ENCODE measurements at places on chromosomes 12 and 14.

DNA sequence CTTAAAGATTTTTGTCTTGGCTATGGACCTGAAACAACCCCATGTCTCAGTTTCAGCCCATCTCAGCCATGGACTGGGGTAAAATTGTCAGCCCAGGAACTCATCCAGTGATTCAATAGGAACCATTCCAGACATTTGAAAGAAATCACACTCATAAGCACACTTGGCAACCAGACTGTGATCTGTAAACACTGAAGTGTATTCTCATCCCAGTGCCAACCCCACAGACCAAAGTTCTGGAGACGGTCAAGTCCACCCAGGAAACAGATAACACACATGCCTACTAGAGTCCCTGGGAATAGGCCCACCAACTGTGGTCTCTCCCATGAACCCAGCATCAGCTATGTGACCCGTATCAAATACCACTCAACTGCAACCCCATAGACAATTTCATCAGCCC, 804.6 kb downstream of the TRHDE start:
- no peak for DNase-seq

DNA sequence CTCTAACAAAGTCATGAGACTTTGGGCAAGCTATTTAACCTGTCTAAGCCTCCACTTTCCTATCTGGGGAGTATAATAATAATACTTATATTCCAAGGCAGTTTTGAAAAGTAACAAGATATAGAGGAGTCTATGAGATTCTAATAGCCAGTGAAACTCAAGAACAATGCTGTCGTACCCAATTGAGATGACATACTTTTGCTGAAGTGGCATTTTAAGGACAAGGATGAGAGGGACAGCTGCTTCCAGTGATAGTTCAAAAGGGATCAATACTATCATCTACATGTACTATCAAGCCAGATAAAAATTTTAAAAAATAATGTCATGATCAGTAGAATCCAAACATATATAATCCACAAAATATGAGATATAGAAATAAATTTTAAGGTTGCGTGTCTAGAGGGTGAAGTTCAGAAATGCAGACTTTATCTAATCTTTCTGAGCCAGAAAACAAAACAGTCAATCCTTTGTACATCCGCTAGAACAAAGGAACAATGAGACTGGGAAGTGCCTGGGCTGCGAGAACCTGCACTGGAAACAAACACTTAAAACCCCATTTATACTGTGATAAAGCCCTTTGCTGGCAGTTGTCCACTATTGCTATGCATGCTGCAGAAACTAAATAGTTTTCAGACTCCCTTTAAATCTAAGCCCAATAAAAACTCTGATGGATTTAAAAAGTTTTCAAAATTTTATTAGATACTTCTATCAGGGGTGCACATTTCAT, 38.6 kb downstream of the PTPRB start:
- no peak for DNase-seq

DNA sequence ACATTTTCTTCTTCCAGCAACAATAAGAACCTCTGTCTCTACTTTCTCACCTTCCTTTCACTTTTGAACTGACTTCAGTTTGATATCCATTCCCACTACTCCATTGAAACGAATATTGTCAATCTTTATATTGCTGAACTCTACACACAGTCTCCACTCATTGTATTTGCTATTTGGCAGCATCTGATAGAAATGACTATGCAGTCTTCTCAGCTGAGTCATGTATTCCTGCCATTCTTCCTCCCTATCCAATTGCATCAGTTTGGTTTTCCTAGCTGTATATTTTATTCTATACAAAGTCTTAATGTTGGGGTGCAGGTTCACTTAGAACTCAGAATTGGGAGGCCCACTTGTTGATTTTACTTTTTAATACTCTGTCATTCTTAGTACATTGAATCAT, 107.5 kb upstream of the CPNE8 start:
- no peak for DNase-seq

- DNase-seq: no peak
Observed at GRCh38 chr14:81286574-81287370, 66.0 kb upstream of the GTF2A1 start.

DNA sequence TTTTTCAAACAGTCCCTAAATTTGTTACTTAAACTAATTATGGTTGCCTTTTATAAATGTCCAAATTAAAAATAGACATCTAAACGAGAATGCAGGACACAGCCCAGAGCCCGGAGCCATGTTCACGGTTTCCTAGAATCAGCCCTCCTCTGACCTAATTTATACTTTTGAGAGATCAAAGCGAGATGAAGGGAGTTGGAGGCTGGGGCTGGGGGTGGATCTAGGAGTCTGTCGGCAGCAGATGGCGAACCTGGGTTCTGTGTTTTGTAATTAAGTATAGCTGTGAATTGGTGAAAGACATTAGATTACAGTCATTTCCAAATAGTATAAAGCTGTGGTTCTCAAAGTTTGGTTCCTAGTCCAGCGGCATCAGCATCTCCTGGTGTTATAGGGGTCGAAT, 210.1 kb downstream of the SLC41A2 start:
- no peak for DNase-seq

DNA sequence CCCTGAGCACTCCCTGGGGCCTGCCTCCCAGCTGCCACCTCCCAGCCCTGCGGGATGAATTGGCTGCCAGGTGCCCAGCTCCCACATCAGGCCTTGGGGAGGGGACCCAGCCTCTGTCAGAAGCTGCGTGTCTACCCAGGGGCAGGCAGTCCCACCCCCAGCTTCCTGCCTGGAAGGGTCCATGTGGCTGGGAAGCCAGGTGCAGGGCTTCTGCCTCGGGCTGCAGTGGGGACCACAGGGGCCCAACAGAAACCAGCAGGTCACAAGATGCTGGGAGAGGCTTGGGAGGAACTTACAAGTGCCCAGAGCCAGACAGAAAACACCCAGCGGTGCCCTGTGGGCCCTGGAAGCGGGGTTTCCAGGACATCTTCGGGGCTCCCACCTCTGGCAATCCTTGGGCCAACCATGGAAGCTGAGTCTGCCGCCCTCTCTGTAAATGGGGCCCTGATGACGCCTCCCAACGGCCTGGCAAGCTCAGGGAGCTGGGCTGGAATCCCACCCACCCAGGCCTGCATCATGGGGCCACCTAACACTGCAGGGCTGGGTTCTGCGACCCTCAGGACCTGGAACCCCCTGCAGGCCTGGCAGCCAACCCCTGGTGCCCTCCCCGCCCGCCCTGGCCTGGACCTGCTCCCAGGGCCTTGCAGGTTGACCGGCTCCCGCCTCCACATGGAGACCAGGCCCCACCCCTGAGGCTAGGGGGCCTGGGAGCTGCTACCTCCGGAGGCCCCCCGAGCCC, 36.6 kb downstream of the CCNK start:
- no peak for DNase-seq

DNA sequence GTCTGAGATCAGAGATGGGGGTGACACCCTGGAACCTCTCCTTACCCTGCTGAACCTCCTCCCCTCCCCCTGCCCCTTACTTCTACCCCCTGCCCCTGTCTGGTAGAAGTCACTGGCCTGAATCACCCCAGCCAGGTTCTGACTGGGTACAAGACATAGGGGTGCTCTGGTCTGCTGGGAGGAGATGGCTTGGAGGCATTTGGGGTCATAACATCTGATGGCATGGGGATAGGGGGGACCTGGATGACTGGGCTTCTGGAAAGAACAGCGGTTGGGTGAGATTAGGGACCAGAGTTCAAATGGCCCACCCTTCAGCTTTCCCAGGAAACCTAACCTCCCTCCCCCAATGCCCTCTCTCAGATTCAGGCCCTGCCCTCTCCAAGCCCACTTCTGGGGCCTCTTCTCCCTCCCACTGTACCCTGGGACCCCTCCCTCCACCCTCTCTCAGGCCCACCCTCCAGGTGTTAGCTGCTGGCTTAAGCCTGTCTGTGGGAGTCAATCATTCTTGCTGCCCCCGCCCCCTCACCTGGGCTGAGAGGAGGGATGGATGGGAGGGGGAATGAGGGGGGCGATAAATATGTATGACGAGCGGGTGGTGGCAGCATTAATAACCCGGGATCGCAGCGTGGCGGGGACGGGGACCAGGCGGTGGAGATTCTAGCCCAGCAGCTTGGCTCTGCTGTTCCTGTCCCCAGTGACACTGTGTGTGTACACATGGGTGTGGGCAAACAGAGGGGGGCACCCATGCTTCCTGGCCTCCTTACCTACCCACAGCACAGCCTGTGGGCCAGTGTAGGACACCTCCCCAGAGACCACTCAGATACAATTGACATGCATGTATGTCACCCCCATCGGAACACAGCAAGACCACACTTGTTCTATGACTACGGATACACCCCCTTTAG, 5.9 kb downstream of the NXPH4 start:
- DNase-seq: no peak

DNA sequence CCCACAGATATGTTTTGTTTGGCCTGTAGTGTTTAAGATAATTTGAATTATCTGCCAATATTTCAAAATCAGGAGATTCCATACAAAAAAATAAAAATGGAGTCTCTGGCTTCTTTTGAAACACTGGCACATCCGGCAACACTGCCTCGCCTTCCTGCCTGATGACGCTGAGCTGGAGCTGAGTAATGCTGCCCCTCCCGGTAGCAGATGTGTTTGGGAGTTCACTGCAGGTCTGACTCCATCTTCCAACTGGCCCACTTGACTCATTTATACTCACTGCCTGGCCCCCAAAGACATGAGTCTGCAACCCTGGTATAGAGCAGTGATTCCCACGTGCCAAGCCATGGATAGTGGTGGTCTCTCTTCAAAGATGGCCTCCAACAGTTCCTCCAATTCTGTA, 7.4 kb downstream of the CIT start:
- no peak for DNase-seq

DNA sequence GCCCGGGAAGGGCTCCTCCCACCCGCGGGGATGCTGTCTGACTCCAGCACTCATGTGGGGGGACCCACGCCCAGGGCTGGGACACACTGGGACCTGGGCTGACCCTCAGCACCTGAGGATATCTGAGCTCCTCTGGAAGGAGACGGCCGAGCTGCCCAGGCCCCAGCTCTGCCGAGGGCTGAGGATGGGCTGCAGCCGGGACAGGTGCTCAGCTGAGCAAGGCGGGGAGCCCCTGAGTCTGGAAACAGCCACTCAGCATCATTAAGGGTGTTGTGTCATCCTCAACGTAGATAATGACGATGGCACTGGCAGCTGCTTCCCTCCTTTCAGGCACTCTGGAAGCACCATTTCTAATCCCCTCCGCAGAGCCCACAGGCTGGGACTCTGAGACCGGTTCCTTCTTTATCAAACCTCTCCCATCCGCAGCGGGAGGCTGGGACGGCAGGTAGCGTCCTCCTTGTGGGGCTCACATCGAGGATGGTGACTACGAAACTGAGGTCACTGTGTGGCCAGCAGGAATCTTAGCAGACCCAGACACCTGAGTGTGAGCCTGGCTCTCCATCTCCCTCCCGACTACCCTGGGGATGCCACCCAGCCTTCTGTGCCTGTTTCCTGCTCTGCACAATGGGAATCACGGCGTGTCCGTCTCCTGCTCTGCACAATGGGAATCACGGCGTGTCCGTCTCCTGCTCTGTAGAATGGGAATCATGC, 26.7 kb upstream of the SFSWAP start:
- no peak for DNase-seq

DNA sequence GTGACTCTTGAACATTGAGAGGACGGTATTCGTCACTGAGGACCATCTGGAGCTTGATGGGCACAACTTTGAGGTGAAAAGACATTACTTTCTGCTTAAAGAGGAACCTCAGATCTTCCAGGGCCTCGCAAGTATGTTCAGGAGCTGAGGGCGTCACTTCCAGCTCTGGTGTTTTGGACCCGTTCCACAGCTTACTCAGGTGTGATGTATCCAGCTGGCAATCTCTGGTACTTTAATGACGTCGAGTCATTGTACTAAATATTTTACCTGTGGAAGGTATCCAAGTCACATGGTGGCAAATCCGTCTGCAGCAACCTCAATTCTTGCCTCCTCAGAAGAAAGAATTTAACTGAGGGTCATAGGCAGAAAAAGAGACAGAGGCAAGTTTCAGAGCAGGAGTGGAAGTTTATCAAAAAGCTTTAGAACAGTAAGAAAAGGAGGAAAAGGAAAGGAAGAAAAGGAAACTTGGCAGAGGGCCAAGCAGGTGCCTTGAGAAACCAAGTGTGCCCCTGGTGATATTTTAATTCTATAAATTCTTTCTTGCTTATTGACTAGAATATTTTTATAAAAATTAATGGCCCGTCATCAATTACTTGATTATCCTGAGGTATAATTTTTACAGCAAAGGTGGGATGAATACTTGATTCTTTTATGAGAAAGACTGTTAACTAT, 250.6 kb downstream of the AEBP2 start:
- no peak for DNase-seq

GRCh38 chr12:49511410-49511809, 27.4 kb upstream of the KCNH3 start:
- DNase-seq: no peak

DNA sequence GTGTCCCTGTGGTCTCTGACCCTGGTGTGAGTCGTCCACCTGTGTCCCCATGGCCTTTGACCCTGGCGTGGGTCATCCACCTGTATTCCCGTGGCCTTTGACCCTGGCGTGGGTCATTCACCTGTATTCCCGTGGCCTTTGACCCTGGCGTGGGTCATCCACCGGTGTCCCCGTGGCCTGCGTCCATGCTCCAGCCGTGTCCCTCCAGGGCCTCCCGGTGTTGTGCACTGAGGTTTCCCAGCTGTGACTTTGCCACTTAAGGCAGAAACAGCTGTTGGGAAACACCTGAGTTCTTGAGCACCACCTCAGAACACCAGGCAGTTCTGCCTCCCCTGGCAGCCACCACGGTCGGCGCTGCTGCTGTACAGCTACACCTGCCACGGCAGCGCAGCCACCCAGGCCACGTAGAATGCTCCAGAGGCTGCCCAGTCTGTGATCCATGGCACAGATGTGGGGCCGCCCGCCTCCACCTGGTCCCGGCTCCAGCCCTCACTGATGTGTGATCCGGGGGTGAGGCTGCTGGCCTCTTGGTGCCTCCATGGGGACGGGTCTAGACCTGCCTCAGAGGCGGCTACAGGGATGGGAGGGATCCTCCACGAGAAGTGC, 69.1 kb upstream of the GALNT9 start:
- no peak for DNase-seq

DNA sequence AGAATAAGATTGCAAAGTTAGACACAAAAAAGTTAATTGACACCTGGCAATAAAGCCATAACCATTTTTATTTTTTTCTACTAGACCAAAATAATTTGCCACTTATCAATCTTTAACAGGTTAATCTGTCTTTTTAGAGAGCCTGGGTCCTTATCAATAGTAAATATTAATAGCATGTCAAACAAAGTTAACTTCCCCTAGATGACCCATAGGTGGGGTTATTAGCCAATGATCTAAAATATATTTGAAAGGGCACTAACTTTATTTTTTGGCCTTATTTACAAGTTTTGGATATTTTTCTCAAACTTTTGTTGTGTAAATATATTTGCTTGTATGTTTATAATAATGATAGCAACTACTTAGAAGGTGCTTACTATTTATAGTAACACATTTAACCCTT, 3.9 kb downstream of the ANKRD33 start:
- no peak for DNase-seq

DNA sequence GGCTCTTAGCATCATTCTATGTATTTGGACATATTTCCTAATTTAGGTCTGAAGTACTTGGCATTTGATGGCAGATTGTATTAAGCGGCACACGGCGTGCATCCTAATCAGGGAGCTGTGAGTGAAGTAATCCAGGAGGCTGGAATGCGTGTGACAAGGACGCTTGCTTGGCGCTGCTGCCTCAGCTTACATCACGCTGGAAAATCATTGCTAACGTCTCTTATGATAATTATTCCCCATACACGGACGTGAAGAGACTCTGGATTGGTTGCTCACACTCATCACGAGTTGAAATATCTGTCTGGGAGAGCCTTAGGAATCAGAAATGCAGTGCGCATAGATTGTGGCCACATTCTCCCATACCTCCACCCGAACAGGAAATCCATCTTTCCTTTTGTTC, 85.3 kb downstream of the FBXW8 start:
- DNase-seq: no peak

GRCh38 chr12:25100194-25101091, 94.5 kb downstream of the DNAI7 start:
- no peak for DNase-seq

All from A673 (cell line).